ENCODE measurements at places on chromosomes 1 and 21.

GRCh38 chr1:32539584-32540571, 651 bp downstream of the ZBTB8A start:
- no peak for DNase-seq

DNA sequence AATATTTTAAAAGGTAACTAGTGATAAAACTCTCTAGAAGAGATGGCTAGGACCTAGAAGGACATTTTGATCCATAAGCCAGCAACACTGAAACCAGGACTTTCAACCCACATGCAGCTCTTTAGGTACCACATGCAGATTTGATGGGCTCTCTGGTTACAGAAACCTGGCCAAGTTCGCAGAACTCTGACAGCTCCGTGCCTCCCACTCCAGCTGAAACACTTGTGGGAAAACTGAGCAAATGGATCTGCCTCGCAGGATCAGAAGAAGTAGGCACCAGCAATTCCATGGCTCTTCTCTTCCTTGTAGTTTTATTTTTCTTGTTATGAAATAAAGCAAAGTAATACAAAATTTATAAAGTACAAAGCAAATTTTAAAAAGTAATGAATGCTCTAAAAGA, 58.5 kb downstream of the ST6GALNAC5 start:
- DNase-seq, result no peak

GRCh38 chr1:212973899-212974298, 23.6 kb downstream of the VASH2 start:
- no peak for DNase-seq

DNA sequence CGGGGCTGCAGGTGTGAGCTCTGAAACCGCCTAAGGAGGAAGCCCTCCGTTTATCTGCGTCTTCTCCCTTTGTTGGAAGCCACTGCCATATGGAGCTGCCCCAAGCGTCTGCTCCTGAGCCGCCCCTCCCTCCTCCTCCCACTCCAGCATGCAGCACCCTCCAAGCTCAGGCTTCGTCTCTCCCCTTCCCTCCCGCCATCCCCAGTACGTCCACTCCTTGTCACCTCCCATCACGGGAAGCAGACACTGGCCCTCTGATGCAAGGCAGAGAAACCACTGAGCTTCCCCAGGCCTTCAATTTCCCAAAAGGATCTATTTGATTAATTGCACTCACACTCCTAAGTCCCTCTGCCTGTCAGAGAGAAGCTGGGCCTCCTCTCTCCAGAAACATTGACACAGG, 52.5 kb downstream of the NFASC start:
- no peak for DNase-seq

GRCh38 chr1:12184008-12184681, 17.4 kb downstream of the TNFRSF1B start:
- no peak for DNase-seq

- no peak for DNase-seq
Measured at GRCh38 chr1:156807627-156808026, 9.0 kb downstream of the SH2D2A start.

DNA sequence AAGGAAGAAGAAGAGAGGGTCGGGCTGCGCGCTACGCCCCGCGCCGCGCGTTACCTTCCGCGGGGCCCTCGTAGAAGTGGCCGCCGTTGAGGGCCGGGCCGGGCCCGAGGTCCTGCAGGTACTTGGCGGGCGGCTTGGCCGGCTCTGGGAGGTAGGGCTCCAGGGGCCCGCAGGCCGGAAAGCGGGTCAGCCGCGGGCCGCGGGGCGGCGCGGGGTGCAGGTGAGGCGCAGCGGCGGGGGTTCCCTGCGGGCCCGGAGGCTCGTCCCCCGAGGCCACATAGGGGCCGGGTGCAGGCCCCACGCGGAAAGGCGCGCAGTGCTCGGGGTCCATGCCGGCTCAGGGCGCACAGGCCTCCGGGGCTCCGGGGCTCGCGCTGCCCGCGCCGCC, 196 bp downstream of the ALX3 start:
- no peak for DNase-seq

DNA sequence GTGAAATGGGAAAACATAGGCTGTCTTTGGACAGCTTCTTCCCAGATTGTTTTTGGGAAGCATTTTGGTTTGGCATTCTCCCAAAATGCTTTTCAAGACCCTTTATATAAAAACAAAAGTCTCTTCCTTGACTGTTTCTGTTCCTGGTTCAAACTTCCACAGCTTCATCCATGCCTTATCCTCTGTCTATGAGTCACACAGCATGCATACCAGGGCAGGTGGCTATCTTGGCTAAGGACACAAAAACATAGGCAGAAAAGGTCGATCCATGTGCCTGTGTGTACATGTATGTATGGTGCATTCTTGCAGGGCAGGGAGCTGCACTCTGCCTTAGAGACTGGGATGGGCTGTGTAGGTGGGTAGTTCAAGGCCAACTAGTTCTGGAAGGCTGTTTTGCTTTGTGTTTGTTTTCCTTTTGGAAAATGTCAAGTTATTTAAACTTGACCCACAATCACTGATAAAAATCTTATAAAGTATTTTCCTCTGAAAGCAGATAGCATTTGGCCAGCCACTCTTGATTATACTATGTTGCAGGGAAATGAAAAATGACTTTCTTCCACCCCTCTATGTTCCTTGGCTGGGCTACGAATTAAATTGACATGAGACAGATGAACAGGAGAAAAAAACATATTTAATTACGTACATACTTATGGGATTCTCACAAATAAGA, 437.0 kb downstream of the SIPA1L2 start:
- no peak for DNase-seq

DNA sequence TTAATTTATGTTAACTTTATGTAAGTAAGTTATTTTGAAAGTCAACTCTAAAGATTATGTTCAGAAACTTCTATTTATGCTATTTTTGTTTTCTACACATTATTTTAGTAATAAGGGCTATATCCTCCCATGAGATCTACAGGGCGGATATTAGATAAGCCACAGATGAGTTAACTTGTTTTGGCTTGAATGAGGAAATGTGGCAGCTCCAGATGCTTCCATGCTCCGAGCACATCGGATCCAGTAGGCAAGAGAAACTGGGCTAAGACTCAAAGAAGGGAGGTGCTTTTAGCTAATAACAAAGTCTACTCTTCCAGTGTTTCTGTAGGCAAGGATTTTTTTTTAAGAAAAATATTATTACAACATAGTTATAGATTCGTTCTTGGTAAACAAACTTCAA, 20.0 kb upstream of the LAMC1 start:
- no peak for DNase-seq

DNA sequence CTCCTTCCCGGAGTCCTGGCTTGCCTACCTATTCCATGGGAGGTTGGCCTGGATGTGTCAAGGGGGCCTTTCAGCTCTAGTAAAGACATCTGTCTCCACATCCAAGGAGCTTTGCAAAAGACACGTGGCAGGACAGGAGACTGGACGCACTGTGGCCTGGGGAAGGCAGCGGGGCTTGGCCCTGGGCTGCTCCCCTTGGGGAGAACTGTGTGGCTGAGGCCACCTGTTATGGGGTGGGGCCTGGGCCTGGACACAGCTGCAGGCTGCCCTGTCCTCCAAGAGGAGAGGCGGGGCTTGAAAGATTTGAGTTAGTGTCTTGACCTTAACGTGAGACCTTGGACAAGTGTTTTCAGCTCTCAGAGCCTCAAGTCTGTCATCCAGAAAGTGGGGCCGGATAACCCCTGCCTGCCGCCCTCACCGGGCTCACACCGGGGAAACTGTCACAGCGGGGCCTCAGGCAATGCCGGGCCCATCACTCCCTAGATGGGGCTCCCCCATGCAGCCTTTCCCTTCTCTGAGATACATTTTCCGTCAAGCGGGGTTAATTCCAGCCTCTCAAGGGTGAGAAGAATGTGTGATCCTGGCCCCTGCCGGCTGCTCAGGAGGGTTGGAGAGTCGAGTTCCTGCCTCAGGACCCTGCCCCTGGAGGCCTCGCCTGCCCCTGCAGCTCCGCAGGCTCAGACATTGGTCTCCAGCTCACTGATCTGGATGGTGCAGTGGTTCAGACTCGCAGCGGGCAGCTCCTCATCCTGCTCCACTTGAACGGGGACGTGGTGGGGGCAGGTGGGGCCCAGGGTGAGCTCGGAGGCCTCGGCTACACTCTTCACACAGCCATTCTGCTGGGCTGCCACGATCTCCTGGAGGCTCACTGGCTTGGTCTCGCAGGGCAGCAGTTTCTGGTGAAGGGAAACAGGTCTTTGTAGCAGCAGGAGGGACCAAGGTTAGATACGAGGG, 25.6 kb downstream of the PODN start:
- DNase-seq, result no peak

DNA sequence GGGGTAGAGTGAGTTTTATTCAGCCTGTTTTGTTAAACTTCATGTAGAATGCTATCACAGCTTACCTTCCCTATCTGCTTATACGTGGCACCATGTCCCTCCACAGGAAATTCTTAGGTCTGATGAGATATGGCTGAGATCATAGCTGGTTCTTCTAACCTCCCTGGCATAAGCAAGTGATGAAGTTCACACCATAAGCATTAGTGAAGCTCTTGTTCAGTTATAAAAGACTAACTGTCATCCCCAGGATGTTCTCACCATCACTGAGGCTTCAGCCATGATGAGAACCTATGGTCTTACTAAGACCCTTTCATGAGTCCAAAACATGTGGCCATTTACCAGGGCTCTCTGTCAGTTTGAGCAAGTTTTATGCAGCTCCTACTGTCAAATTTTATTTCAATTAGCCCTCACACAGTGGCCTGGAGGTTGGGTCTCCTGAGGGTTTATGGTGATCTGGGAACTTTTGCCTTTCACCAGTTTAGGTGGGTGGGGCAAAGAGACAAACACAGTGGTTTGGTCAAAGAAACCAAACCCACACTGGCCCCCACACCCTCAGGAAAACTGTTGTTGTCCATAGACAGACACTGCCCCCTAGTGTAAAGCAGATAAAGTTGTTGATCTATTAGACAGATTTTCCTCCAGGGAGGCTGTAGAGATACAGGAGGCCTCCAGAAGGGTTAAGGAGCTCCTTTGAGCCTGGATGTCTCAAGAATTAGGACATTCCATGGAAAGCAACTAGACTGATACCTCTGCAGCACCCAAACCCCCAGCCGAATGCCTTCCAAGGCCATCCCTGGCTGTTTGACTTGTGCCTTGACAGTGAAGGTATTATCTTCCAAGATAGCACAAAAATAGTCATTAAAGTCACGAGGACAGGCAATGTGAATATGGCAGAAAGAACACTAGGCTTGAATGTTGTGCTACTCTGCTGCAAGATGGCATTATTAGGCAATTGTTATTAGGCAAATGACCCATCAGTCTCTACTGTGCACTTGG, 5.0 kb downstream of the SLC22A15 start:
- DNase-seq, result no peak

- DNase-seq, result no peak
Measured at GRCh38 chr1:158324395-158324794, 6.9 kb downstream of the CD1B start.

DNA sequence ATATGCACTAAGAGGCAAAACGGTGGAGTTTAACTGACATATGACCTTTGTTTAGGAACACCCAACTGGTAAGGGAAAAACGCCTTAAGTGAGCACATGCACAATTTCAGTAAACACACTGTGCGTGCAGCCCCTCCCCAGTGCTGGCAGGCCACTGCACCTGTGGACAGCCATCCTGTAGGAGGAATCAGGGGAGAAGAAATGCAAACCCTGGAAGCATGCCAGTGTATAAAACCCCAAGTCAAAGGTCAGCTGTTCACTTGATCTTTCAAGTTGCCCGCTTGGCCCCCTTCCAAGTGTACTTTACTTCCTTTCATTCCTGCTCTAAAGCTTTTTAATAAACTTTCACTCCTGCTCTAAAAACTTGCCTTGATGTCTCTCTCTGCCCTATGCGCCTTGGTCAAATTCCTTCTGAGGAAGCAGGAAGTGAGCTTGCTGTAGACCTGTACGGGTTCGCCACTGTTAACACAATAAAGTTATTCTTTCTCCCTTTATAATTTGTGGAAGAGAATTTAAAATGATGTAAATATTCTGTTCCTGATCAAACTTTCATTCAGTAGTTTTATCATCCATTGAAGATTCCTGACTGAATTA, 31.8 kb downstream of the USP25 start:
- no peak for DNase-seq

DNA sequence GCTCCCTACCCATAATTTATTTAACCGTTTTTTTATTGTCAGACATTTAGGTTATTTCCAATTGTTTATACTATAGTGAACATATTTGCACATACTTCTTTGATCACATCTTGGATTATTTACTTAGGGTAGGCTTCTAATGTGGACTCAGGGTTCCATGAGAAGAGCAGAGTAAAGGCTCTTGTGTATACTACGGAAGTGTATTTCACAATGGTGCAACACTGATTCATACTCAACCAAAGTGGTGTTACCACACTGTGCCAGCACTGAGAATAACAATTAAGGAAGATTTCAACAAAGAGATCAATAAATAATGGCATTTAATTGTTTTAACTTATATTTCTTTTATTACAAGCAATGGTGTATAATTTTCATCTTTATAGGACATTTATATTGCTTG, 251.2 kb downstream of the ZNF326 start:
- DNase-seq, result no peak

DNA sequence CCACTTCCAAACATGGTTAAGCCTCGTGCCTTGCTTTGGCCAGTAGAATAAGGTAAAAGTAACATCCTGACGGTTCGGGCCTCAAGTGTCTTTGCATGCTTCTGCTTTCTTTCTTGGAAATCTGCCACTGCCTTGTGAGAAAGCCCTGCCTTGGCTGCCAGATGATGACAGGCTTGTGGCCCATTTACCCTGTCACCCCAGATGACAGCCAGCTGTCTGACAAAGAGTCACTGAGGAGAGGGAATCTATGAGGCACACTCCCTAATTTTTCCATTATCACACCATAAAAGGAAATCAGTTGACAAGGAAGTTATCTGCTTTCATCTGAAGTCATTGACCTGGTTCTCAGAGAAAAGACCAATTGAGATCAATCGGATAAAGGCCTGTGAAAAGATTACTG, 199.8 kb downstream of the USH2A start:
- no peak for DNase-seq

- DNase-seq, result no peak
Measured at GRCh38 chr1:89457046-89457445, 67.6 kb upstream of the LRRC8B start.

DNA sequence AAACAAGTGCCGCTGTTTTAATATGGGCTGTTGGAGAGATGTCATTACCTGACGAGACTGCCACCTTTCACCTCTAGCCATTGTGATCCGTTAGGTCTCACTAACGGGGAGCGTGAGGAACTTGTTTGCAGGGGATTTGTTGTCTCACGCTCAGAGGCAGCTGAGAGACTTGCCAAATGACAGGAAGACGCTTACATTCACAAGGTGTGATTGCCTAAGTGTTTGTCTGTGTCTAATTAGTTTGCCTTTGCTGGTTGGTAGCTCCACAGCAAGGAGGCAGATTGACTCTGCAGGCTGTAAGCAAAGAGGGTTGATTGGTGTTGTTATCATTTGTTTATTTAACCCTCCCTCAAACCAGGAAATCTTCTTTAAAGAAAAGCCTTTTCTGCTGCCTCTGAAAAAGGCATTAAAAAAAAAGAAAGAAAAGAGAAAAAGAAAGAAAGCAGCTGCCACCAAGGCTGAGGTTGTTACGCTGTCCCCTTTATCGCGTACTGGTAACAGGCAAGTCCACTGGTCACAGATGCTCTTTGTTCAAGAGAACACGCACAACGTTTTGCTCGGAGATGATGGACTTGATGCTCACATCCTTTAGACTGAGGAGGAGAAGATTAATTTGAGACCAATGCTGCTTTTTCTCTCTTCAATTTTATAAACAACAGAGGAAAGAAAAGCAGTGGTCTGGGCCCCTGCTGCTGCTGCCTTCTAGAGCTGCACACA, 203.9 kb downstream of the ZNF326 start:
- DNase-seq, result no peak

GRCh38 chr1:68321084-68321685, 88.9 kb upstream of the WLS start:
- no peak for DNase-seq
